Neural cell (in vitro differentiated cells): ENCODE measurements at places on chromosomes 11 and 22. TPM values are rescaled to one million over a fixed set of nuclear protein-coding genes. Genes with fewer than 3 reads are reported as not detected.

Gene PRRG4
- polyA plus RNA-seq: not detected in 2 replicates

Gene NLRP10
- not detected in 2 replicates for polyA plus RNA-seq

Gene TRIM51
- polyA plus RNA-seq: not detected in 2 replicates

Gene MRGPRX4
- polyA plus RNA-seq: not detected in 2 replicates

Gene RRM1
- polyA plus RNA-seq: 57.1 and 65.9 TPM in 2 replicates

Gene NAALAD2
- polyA plus RNA-seq: 19.4 and 23.4 TPM in 2 replicates

Gene SVIP
- 22.0 and 24.8 TPM in 2 replicates for polyA plus RNA-seq

Gene NNMT
- polyA plus RNA-seq: not detected in 2 replicates

Gene VPREB3
- not detected in 2 replicates for polyA plus RNA-seq

Gene OR8G5
- not detected in 2 replicates for polyA plus RNA-seq

Gene CNGA4
- not detected in 2 replicates for polyA plus RNA-seq

Gene TEX12
- 0.36 and 0.51 TPM in 2 replicates for polyA plus RNA-seq

Gene GPR83
- polyA plus RNA-seq: 0.37 and 0.74 TPM in 2 replicates

Gene KMT2A
- polyA plus RNA-seq: 16.7 and 24.2 TPM in 2 replicates

Gene RIMBP3B
- 0.26 and 0.66 TPM in 2 replicates for polyA plus RNA-seq

Gene GSTT2
- not detected in 2 replicates for polyA plus RNA-seq

Gene DEPDC7
- 1.3 and 3.3 TPM in 2 replicates for polyA plus RNA-seq

Gene SLC25A18
- 0.28 TPM in 1 of 2 replicates, not detected in the other for polyA plus RNA-seq

Gene TH
- 3.6 and 10.9 TPM in 2 replicates for polyA plus RNA-seq

Gene PSMD13
- 174 and 183 TPM in 2 replicates for polyA plus RNA-seq

Gene GRIA4
- 6.3 and 6.6 TPM in 2 replicates for polyA plus RNA-seq

Gene CELSR1
- 0.04 and 0.14 TPM in 2 replicates for polyA plus RNA-seq

Gene RBMXL2
- not detected in 2 replicates for polyA plus RNA-seq

Gene MYOD1
- polyA plus RNA-seq: not detected in 2 replicates

Gene FBXO7
- polyA plus RNA-seq: 50.7 and 51.2 TPM in 2 replicates

Gene CD3G
- polyA plus RNA-seq: not detected in 2 replicates

Gene PIWIL4
- polyA plus RNA-seq: 1.3 and 2.9 TPM in 2 replicates
